ENCODE measurements at places on chromosomes 11 and 22.

GRCh38 chr22:38696606-38697424, 3.9 kb downstream of the JOSD1 start:
- H3K27ac ChIP-seq: no peak overlapping the region
- H3K27me3 ChIP-seq: no peaks in the 10 kb centered on the region
- no peak overlapping the region for H3K4me3 ChIP-seq
- no peak for DNase-seq
- H3K4me1 ChIP-seq: peaks cover 16% of the 10 kb centered on the region

DNA sequence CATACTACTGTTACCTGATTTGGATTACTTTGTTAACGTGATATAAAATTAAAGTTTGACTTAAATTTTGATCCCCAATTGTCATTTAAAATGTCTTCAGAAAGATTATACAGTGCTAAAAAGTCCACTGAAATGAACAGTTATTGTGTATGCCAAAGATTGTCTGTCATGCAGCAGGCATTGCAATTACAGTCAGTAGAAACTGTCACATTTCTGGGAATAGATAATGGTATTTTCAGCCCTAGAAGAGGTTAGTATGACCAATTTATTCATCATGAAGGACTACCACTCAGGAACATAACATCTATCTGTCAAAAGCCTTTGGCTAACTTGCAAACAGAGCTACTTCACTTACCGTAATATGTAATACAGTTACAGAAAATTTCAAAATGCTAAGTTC, 852.5 kb upstream of the TENM4 start:
- H3K36me3 ChIP-seq: no peaks in the 10 kb centered on the region
- no peak overlapping the region for H3K4me3 ChIP-seq
- H3K27ac ChIP-seq: no peak overlapping the region

DNA sequence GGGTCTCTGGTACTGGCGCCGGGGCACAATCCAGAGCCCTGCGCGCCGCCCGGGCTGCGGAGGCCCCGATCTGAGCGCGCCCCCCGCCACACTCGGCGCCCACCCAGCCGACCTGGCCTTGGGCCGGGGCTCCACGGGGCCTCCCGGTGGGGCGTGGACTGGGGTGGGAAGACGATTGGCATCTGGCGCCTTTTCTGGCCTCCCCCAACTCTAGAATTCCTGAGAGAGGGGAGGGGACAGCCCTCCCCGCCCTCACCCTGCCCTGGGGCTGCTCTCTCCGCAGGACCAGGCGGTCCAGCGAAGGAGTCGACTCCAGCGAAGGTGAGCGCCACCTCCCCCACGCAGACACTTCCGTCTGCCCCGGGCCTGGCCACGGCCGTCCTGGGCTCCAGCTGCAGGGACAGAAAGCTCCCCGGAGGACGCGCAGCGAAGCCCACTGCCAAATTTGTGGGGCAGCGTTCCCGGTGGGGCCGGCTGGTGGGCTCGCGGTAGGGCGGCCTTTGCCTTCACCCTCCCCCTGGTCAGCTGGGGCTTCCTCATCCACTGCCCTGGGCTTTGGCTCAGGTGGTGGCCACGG, 593 bp downstream of the SSH3 start:
- no peak overlapping the region for H3K4me3 ChIP-seq
- DNase-seq: no peak
- no peaks in the 10 kb centered on the region for H3K36me3 ChIP-seq
- H3K4me1 ChIP-seq: no peaks in the 10 kb centered on the region

GRCh38 chr22:32469799-32470212, 4.8 kb upstream of the FBXO7 start:
- H3K36me3 ChIP-seq: no peaks in the 10 kb centered on the region
- peaks cover 9% of the 10 kb centered on the region for H3K4me1 ChIP-seq
- no peak overlapping the region for H3K4me3 ChIP-seq

GRCh38 chr11:59158206-59159068, 13.5 kb upstream of the DTX4 start:
- no peaks in the 10 kb centered on the region for H3K27me3 ChIP-seq
- no peaks in the 10 kb centered on the region for H3K36me3 ChIP-seq
- peak; percentile 76 for DNase-seq
- no peak overlapping the region for H3K27ac ChIP-seq

- no peaks in the 10 kb centered on the region for H3K27me3 ChIP-seq
- peak; percentile 42 for DNase-seq
- peaks cover 13% of the 10 kb centered on the region for H3K4me1 ChIP-seq
- H3K36me3 ChIP-seq: no peaks in the 10 kb centered on the region
- H3K4me3 ChIP-seq: no peak overlapping the region
- H3K27ac ChIP-seq: no peak overlapping the region
These were observed 23.9 kb upstream of the TMPRSS13 start for GRCh38 chr11:117953024-117953671.

GRCh38 chr22:40939202-40939601, 12.0 kb upstream of the RBX1 start:
- DNase-seq: no peak
- H3K27ac ChIP-seq: no peak overlapping the region
- H3K4me3 ChIP-seq: no peak overlapping the region
- no peaks in the 10 kb centered on the region for H3K36me3 ChIP-seq
- no peaks in the 10 kb centered on the region for H3K27me3 ChIP-seq
- H3K4me1 ChIP-seq: no peaks in the 10 kb centered on the region

DNA sequence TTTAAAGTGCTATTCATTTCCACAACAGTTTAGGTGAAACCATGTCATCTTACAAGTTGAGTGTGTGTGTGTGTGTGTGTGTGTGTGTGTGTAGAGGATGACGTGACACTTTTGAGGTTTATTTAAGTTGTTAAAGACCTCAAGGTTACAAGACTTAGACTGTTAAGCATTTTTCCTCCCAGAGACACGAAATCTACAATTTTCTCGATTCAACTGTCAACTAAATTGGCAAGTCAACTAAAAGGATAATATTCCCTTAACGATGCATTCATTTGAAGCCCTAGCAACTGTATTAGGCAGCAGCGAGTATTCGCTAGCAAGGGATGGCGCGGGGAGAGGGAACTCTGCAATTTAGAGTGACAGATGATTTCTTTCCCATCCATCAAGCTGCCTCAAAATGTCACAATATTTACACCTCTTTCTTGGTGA, 17.6 kb upstream of the BDNF start:
- no peak overlapping the region for H3K27ac ChIP-seq
- H3K36me3 ChIP-seq: no peaks in the 10 kb centered on the region
- H3K27me3 ChIP-seq: no peaks in the 10 kb centered on the region
- no peak for DNase-seq
- H3K4me3 ChIP-seq: no peak overlapping the region
- H3K4me1 ChIP-seq: no peaks in the 10 kb centered on the region

DNA sequence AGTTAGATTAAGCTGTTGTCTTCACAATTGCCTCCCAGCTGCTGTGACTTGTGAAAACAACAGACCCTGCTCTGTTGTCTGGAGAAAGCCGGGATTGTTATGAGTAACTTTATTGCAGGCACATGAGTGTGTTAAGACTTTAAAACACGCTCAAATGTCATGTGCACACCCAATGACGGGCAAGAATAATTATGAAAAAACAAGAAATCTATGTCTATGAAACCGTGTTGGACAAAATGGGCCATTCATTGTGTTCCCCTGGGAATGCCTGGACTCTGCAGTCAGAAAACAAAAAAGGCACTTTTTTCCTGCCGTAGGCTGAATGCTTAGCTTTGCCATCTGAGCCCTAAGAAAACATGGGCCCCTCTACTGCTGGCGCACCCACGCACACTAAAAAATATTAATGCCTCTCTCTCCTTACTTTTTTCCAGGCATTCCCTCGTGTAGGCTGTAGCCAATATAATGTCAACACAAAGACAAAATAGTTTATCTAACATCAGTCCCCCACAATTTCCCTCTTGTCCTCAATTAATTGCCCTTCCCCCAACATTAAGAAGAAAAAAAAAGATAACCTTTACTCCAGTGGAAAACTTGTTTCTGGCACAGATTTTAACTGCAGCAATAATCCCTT, 207.9 kb downstream of the SOX6 start:
- no peaks in the 10 kb centered on the region for H3K36me3 ChIP-seq
- H3K4me1 ChIP-seq: no peaks in the 10 kb centered on the region
- no peak for DNase-seq
- H3K4me3 ChIP-seq: no peak overlapping the region
- H3K27me3 ChIP-seq: no peaks in the 10 kb centered on the region

DNA sequence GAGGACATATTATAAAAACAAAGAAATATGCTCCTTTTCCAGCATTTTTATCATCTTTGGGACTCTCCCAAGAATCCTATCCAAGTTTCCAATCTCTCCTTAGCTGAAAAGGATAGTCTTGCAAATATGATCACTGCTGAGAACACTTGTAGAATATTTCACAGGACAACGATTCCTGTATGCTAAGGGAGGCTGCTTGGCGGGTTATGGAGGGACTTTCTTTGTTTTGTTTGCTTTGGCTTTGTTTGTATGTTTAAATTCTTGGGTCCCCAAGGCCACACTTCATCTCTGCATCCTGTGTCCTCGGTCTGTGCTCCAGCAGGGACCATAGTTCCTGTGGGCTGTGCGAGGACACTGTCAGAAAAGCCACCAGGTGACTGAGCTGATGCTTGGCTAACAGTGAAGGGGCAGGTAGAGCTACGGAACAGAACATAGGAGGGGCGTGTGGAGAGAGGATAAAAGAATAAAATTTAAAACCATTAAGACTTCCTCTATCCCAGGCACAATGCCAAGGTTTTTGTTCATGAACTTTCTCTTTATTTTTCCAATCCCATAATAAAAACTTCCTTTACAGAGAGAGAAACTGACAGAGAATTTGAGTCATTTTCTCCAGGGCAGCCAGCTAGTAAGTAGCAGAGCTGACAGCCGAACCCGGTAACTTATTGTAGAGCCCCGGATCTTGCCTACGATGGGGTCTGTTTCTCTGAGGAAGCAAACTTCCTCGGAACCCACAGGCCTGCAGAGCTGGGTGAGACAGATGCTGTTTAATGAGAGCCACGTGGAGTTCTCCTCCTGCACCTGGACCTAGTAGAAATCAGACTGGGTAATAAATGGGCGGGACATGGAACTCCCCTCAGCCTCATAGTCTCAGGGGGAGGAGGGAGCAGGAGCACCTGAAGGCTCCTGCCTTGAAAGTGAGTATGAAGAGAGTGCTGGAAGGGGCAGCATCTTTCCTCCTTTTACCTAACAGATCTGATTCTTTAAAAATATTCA, at the start of gene IZUMO1R:
TSS of gene IZUMO1R (plus strand) at position 615 of the 993 bp plus-strand sequence. CDS start 1,057 bp downstream, outside the sequence.
- no peaks in the 10 kb centered on the region for H3K4me1 ChIP-seq
- H3K4me3 ChIP-seq: no peak within 1 kb of the TSS
- H3K36me3 ChIP-seq: no peaks in the 10 kb centered on the region
- no peaks in the 10 kb centered on the region for H3K27me3 ChIP-seq

GRCh38 chr11:128738942-128739341, 45.1 kb downstream of the FLI1 start:
- H3K4me3 ChIP-seq: peak overlapping the region; percentile 49
- H3K36me3 ChIP-seq: no peaks in the 10 kb centered on the region
- peaks cover 64% of the 10 kb centered on the region for H3K4me1 ChIP-seq
- DNase-seq: peak; percentile 67
- H3K27ac ChIP-seq: peak overlapping the region; percentile 99

DNA sequence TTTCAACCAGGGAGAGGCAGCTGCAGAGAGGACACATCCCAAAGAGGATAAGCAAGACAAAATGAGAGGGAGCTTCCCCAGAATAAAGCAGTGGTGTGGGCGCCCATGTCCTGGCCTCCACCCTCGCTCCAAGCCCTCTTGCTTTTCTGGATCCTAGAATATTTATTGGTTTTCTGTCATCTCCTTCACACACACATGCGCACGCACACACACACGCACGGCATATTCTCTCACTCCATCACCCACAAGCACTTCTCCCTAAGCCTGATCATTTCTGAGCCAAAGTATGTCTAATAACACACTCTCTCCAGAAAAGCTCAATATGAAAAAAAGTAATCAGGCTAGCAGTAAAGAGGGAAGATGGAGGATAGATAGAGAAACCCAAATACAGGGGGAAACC, 7.6 kb downstream of the IGSF9B start:
- no peaks in the 10 kb centered on the region for H3K27me3 ChIP-seq
- H3K36me3 ChIP-seq: no peaks in the 10 kb centered on the region
- H3K27ac ChIP-seq: no peak overlapping the region
- no peaks in the 10 kb centered on the region for H3K4me1 ChIP-seq
- H3K4me3 ChIP-seq: no peak overlapping the region

GRCh38 chr22:24433001-24433827, 5.8 kb downstream of the ADORA2A start:
- H3K4me3 ChIP-seq: peak overlapping the region; percentile 21
- H3K36me3 ChIP-seq: peaks cover 4% of the 10 kb centered on the region
- peaks cover 82% of the 10 kb centered on the region for H3K4me1 ChIP-seq

GRCh38 chr11:106076171-106076918, 802 bp downstream of the KBTBD3 start:
- H3K27me3 ChIP-seq: no peaks in the 10 kb centered on the region
- peaks cover 11% of the 10 kb centered on the region for H3K4me1 ChIP-seq
- H3K36me3 ChIP-seq: peaks cover 10% of the 10 kb centered on the region

GRCh38 chr22:31096657-31097279, 10.6 kb downstream of the SELENOM start:
- DNase-seq: no peak
- H3K27ac ChIP-seq: no peak overlapping the region
- H3K4me1 ChIP-seq: no peaks in the 10 kb centered on the region

GRCh38 chr11:44912270-44912987, 38.3 kb downstream of the TP53I11 start:
- no peak overlapping the region for H3K27ac ChIP-seq
- no peaks in the 10 kb centered on the region for H3K36me3 ChIP-seq
- H3K27me3 ChIP-seq: no peaks in the 10 kb centered on the region
- peaks cover 14% of the 10 kb centered on the region for H3K4me1 ChIP-seq
- no peak for DNase-seq

- H3K27ac ChIP-seq: no peak overlapping the region
- peak; percentile 45 for DNase-seq
These were observed 147.5 kb upstream of the CTSC start for GRCh38 chr11:88484873-88485621.

- DNase-seq: no peak
- no peaks in the 10 kb centered on the region for H3K27me3 ChIP-seq
- H3K27ac ChIP-seq: no peak overlapping the region
- H3K36me3 ChIP-seq: no peaks in the 10 kb centered on the region
- no peaks in the 10 kb centered on the region for H3K4me1 ChIP-seq
These were observed 41.0 kb downstream of the ELMOD1 start for GRCh38 chr11:107631931-107632330.

Measured in MM.1S (cell line).